ENCODE measurements at places on chromosomes 5 and 9.
A peak's percentile ranks its signal among the peaks of the same experiment; 100 is the strongest.

- no peak for DNase-seq
Measured at GRCh38 chr5:151454166-151454565, 6.8 kb downstream of the SLC36A1 start.

DNA sequence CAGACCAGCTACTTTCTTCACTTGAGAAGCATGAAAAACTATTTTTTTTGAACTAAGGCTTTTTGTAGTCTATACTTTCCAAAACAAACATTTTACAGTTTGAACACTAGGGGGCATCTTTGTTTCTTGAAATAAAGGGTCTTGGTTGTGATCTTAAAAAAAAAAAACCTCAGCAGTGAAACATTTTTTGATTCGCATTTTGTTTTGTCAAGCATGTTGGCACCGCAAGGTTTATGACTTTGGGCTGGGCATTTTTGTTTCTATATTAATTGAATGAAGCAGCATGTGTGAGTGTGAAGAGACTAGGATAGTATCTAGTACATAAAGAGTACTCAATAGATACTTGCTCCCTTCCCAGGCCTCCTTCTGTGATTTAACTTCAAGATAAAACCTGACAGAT is 31.6 kb upstream of the ACOT12 start:
- DNase-seq, result peak; percentile 54

DNA sequence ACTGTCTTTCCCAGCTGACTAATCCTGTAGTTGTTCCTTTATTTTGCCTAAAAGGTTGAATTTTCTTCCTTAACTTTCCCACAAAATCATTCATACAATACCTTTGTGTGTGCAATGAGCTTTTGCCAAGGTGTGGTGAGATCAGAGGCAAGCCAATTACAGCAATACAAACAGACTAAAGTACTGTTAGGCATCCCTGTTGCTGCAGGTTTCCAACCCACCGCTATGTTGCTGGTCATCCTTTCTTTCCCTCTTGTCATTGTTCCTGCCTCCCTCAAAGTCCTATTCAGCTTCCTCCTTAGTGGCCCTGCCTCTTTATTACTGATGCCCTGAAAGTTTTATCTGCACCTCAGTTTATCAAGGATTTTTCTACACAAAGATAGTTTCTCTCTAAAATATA is 22.1 kb downstream of the ITGA2 start:
- no peak for DNase-seq

- no peak for DNase-seq
Measured at GRCh38 chr5:96016216-96016615, 54.6 kb upstream of the ELL2 start.

DNA sequence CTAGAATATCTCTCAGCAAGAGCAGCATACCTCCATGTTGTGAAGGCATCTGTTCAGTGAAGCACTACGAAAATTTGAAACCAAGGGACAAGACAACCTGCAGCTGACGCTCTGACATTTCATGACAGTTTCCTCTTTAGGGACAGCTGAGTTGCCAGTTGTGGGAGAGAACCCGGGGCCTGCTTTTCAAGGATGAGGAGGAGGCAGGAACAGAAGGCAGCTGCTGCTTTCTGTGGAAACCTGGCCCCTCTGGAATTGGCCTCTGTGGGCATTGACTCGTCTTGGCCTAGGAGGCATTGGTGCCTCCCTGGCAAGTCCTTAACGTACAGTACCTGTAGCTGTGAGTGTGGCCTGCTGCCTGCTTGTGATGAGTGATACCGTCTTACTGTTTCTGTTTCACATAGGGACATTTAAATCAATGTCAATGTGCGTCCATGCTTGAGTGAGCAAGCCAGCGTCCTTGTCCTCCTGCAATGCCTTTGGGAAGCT is 21.6 kb downstream of the SLC46A2 start:
- DNase-seq, result no peak

- no peak for DNase-seq
Measured at GRCh38 chr5:128271859-128272464, 188.4 kb downstream of the SLC12A2 start.

DNA sequence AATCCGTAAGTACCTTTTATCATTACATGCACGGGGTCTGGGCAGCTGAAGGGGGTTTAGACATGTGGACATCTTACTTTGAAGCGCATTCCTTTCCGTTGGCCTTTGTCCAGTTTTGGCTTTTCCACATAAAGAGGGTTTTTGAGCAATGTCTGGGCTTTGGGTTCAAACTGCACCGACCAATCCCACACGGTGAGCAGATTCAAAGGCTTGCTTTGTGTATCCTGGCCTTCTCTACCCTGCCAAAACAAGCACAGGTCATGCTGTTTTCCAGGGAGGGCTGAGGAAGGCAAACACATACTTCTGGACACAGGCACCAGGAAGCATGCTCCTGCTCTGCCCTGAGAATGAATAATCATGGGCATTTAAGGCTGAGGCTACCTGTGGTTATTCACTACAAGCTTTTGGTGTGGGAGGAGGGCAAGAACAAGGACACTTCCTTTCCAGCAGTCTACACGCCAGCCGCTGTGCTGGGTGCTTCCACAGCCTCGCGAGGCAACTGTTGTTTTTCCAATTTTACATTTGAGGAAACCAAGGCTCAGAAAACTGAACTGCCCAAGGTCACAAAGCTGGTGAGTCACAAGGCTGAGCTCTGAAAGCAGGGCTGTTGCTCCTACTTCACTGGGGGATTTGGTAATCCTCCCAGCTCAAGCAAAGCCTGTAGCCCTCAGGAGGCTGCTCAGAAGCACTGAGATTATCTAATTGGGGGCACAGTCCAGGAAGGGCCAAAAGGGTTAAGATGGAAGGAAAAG is 59.8 kb upstream of the GOLPH3 start:
- DNase-seq, result no peak

DNA sequence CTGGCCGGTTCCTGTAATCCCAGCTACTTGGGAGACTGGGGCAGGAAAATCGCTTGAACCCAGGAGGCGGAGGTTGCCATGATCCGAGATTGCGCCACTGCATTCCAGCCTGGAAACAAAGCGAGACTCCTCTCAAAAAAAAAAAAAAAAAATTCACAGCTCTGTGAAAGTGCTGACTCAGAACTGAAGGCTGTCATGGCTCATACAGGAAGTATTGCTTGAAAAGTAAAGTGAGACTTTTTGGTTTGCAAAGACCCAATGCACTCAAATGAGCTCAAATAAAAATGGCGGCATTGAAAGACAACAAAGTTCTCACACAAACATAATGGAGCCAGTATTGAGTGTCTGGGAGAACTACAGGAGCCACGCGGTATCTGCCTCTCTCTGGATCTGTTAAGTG is 202.1 kb downstream of the FBXL7 start:
- DNase-seq, result no peak

DNA sequence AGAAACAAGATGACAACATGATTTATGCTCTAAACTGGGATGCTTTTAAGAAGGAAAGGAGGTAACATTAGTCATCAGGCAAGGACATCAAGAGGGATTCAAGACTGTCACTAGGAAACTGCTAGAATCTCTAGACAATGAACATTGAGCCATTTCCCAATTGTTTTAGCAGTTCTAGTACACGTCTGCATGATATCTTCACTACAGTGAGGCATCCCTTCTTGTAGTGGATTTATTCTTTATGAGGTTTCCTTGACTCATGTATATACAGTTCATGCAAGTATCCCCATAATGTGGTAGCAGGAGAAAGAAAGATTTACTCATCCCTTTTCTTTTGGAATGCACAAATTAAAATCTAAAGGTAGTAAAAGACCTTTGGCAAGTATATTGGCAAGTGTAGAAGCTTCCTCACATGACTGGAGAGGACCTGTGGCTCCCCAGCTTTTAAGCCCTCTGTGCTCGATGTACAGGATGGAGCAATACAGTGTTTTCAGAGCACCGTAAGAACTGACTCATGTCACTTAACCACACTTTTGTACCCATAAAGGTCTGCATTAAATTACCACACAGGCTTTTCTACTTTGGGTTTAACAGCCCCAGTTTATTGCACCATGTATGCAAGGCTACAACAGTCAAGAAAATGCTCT is 335.9 kb downstream of the SEMA5A start:
- DNase-seq, result no peak

GRCh38 chr5:107455111-107455544 is 215.6 kb downstream of the EFNA5 start:
- DNase-seq, result no peak

DNA sequence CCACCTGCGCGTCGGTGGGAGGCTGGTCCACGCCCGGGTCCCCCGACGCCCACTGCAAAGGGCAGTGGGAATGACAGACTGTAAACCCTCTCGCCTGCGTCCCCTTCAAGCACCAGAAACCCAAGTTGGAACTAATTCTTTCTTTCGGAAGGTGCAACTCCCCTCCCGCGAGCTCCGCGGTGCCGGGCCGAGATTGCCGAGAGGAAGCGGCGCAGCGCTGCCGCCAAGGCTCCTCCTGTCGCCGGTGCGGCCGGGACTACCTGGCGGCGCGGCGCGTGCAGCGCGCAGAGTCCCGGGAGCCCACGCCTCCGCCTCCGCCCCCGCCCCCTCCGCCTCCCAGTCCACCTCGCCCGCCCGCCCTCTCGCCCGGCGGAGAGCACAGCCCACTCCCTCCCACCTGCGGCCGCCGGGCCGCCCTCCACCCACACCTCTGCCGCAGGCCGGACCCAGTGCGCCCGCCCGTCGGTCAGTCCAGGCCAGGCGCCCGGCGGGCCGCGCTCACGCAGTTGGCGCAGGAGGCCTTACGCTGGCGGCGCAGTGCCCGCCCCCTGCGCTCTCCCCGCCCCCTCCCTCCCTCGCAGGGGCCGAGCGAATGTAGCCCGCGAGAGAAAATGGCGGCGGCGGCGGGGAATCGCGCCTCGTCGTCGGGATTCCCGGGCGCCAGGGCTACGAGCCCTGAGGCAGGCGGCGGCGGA is at the start of gene MAP3K1:
Gene MAP3K1, plus strand, starts transcription at position 587 of the 695 bp plus-strand sequence. Its CDS starts 25 bp downstream, at position 612.
- peak; percentile 33 for DNase-seq

GRCh38 chr5:67012171-67012570 is 184.4 kb downstream of the CD180 start:
- DNase-seq, result no peak

GRCh38 chr5:41869151-41869723 is 988 bp downstream of the OXCT1 start:
- DNase-seq, result no peak

GRCh38 chr9:133199648-133200321 is 9.3 kb downstream of the OBP2B start:
- DNase-seq, result peak; percentile 55

DNA sequence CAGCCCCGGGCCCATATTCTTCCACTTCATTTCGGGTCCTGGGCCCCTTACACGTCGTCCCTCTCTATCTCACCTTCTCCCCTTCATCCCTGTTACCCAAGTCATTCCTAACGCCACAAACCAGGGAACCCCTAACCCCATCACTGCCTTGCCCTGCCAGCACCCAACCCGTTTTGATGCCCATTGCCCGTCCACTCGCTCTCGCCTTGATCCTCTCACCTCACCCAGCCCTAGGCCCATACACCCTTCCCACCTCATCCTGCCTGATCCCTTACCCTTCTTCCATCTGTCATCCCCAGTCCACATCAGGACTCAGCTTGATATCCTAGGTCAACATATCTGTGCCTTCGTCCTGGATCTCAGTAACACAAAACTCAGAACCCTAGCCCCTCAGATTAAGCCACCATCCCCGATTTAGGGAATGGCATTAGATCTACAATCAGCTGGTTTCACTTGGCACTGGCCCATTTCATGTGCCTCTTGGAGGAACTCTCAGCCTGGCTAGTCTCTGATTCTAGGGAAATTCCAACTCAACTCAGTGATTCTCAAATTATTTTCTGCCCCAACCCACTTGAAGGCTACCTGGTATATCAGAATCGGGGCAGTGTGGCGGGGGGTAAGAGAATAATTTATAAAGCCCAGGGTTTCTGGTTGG is 489 bp downstream of the CHMP5 start:
- no peak for DNase-seq

DNA sequence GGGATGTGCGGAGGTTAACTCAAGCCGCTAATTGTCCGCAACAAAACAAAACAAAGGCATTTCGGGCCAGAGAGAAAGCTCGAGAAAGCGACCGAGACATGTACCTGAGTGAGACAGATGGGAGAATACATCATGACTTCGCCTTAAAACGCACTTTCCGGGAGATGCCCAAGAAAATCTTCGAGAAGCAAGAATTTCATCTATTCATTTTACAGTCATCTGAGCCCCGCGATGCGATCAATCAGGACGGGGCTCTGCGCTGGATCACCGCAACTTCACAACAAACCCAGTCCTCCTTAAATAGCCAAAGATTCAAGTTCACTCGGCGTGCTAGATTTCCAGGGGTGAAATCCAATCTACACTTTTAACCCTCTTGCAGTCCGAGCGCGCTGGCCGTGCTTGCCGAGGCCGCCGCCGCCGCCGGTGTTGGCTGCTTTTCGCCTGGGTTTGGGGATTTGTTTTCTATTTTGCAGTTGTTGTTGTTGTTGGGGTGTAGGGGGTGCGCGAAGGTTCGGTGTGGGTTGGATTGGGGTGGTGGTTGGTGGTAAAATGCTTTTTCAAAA is 482 bp downstream of the NFIB start:
- DNase-seq, result no peak

GRCh38 chr9:88990041-88990728 is 1.1 kb upstream of the S1PR3 start:
- no peak for DNase-seq

GRCh38 chr5:55868846-55869245 is 17.7 kb downstream of the IL31RA start:
- no peak for DNase-seq

- DNase-seq, result peak; percentile 94
Measured at GRCh38 chr5:83965441-83965840, 244.8 kb upstream of the HAPLN1 start.

DNA sequence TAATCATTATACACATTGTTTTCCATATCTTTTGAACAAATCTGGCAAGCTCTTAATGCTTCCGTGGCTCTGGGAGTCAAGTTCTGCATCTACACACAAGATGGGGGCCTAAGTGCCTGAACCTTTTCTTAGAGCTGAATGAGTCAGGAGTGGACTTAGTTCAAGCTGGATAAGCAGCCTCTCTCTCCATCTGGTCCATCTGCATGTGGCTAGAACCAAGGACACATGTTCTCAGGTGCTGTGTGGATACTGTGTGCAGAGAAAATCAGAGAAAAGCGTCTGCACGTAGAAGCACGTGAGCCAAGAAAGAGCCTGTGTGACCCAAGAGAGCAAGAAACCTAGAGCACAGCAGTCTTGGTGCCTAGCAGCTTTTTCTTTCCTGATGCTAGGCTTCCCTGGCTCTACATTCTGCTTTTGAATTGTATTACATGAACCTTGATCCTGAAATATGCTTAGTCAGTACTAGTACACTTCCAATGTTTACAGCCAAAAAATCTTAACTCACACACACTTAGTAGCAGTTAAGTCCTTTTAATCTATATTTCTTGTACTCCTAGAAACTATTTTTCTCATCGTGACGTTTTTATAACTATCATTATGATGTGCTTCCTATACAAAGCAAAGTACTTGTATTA is 1798.9 kb downstream of the MAT2B start:
- DNase-seq, result no peak

- no peak for DNase-seq
Measured at GRCh38 chr5:148543727-148544126, 110.6 kb downstream of the HTR4 start.

GRCh38 chr5:107601076-107601475 is 69.7 kb downstream of the EFNA5 start:
- no peak for DNase-seq

- no peak for DNase-seq
Measured at GRCh38 chr5:65072850-65073249, 304.1 kb downstream of the CWC27 start.
